ENCODE measurements at places on chromosomes 1 and 21.

DNA sequence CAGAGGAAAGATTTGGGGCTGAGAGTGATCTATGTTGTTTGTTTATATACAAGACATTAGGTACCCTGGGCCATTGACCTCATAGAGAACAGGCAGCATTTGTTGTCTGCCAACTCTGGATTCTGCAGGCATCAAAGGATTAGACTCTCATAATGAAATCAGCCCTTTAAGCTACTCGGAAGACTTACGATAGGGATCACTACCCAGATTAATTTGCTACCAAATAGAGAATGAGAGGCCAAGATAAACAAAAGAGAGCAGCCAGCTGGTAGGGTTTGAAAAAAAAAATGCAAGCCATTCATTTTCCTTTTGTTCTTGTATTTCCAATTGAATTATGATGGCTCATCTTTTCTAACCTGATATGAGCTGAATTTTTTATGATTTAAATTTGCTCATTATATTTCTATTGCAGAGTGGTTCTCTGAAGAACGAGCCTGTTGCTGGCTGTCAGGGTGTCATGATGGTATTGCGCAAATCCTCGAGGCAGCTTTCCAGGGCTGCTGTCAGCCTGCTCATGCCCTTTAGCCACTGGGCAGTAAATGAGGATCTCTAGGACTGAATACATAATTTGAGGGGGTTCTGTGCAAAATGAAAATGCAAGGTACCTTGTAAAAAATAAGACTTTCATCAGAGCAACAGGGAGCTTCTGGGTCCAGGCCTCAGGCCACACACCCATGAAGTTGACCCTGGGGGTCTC is 116.4 kb upstream of the KCNJ15 start:
- no peak for DNase-seq

GRCh38 chr1:161499099-161500039 is 5.9 kb upstream of the FCGR2A start:
- DNase-seq = no peak

- DNase-seq = peak; percentile 18
Measured at GRCh38 chr21:26715878-26716506, 129.2 kb downstream of the ADAMTS1 start.

DNA sequence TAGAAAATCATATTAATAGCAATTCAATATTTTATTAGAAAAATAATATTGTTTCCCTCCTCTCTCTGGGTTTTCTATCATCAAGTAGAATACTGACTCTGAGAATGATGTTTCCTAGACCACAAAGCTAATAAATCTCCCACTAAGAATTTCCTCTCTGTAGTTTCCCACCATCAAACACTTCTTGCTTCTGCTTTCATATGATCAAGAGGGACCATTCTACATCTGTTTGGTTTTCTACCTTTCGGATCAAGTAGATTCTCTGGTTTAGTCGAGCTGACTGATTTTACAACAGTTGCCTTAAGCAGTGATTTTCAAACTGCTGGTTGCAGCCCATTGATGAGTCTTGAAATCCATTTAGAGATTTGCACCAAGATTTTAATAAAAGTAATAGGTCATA is 240.2 kb upstream of the PTBP2 start:
- DNase-seq = no peak

DNA sequence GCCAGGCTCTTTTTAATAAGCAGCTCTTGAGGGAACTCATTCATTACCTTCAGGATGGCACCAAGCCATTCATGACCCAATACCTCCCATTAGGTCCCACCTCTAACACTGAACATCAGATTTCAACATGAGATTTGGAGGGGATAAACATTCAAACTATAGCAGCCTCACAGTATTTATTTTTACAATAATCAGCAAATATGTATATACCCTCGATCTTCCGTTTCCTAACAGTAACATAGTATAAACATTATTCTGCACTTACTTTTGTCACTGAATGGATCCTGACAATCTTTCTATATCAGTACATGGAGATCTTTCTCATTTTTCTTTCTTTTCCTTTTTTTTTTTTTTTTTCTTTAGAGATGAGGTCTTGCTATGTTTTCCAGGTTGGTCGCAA is 5.4 kb downstream of the CATSPER4 start:
- DNase-seq = no peak

DNA sequence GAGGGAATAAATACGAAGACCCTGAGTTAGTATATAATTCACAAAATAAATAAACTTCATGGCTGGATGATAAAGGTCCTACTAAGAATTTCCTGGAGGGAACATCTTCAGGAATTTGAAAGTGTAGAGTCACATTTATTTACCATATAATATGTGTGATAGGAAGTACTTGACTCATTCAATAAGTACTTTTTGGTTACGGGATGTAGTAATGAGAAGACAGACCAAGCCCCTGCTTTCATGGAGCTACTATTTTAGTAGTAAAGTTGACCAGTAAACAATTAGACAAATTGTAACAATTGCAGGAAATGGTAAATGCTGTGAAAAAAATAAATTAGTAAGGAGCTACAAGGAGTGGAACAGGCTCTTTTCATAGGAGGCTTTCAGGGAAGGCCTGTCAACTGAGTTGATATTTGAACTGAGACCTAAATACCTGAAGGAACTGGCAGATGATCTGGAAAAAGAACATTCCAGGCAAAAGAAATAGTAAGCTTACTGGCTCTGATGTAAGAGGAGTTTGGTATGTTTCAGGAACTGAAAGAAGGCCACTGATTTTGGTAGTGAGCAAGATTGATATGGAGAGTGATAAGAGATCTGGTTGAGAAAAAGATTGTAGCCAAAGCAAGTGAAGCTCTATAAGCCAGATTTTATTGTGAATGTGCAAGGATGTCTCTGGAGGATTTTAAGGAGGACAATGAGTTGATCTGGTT is 36.2 kb downstream of the CAMSAP2 start:
- DNase-seq = no peak

DNA sequence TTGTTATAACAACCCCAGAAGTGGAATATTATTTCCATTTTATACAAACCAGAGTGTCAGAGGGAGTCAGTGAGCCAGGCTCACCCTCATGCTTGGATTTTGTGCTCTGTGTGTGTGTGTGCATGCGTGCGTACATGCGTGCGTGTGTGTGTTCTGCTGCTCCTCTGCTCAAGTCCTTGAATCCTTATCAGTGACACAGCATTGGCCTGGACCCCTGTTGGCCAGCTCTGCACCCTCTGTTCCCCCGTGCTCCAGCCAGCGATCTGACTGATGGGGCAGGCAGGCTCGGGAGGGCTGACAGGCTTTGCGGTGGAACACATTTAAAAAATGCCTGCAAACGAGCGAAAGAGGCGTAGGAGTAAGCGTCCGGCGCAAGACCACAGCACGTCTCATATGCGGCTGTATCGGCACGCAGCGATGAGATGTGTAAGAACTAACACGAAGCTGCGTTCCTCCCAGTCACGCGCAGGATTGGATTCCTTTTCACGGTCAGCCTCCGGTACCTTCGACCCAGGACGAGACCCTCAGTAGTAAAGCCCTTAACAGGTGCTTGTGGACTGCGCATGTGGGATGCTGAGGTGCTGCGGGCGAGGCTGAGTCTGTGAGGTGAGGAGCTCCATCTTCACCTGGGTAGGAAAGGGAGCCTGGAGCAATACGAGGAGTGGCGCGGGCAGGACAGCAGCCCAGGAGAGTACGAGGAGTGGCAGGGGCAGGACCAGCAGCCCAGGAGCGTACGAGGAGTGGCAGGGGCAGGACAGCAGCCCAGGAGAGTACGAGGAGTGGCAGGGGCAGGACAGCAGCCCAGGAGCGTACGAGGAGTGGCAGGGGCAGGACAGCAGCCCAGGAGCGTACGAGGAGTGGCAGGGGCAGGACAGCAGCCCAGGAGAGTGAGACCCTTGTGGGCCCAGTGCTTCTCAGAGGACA is 130.9 kb downstream of the GALNT2 start:
- DNase-seq = no peak

GRCh38 chr21:24046829-24047443 is 1560.3 kb downstream of the MRPL39 start:
- DNase-seq = no peak

DNA sequence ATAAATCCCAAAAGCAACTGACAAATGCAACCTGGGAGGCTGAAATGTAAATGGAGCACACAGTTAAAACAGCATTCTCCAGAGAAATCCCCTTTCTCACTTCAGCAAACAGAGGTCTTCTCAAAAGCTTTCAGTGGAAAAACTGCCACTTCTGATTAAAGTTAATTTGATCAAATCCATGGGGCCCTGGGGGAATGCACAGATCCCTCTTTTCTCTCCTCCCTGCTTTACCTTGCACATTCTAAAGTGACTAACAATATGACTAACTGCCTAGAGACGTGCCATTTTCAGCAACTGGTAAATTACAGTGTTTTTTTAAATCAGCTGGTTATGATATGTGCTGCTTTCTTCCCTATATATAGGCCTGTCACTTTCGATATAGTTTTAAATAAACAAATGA is 142.5 kb downstream of the RERE start:
- no peak for DNase-seq

- DNase-seq = no peak
Measured at GRCh38 chr1:228276174-228276831, 68.5 kb downstream of the OBSCN start.

- DNase-seq = peak; percentile 36
Measured at GRCh38 chr1:154198756-154199562, 7.1 kb upstream of the TPM3 start.

- no peak for DNase-seq
Measured at GRCh38 chr1:215277532-215277931, 195.0 kb downstream of the KCNK2 start.

DNA sequence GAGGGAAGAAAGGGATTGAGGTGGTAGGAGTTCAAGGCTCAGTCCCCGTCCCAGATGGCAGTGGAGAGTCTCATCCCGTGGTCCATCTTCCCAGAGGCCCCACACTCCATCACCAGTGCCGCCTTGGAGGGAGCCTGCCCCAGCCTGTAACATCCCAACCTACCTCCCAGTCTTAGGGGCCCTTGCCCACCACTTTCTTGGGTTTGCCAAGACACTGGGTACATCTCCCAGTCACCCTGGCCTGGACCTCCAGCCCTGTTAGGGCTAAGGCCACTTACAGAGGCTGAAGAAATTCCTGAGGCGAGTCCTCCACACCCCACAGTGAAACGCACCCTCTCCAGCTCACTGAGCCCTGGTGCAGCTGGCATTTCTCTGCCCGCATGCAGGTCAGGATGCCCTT is 3.3 kb downstream of the TMEM200B start:
- DNase-seq = no peak

- no peak for DNase-seq
Measured at GRCh38 chr21:16085421-16085820, 355.6 kb downstream of the USP25 start.

- no peak for DNase-seq
Measured at GRCh38 chr1:212498283-212499040, 65.7 kb downstream of the NENF start.

DNA sequence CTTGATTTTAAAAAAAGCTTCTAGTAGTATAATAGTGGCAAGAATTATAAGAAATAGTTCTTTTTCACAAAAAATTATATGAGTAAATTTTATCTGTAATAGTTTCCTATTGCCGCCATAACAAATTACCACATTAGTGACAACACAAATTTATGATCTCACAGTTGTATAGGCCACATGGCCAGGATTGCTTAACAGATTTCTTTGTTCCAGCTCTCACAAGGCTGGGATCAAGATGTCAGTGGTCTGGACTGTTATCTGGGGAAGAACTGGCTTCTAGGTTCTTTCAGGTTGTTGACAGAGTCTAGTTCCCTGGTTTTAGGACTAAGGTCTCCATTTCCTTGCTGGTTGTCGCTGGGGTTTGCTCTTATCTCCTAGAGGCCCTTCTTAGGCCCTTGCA is 236.4 kb downstream of the USP25 start:
- no peak for DNase-seq

DNA sequence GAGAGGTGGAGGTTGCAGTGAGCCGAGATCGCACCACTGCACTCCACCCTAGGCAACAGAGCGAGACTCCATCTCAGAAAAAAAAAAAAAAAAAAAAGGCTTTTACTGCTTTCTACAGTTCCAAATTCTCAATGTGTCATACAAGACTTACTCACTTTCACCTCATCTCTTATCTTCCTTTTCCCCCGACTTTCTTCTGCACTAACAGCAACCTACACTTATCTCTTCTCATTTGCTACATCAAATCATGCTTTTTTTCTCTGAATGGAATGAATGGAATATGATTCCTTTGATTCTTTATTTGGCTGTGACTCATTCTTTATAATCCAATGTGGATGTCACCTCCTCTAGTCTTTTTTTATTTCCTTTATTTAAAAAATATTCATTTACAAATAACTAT is 168.4 kb upstream of the DMRTA2 start:
- no peak for DNase-seq

DNA sequence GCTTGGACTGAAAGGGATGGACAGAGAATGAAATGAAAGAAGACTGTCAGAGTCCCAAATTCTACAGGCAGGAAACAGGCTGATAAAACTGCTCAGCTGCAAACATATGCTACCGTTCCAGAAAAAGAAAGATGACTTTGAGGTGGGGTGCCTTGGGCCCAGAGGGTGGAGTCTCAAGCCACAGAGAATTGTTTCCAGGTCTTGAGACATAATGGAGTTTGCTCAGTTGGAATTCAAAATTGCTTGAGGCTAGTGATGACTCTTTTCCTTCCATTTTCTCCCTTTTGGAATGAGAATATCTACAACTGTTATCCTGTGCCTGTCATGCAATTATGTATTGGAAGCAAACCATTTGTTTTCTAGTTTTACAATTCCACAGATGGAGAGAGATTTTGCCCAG is 23.6 kb upstream of the PSEN2 start:
- no peak for DNase-seq

GRCh38 chr1:60896701-60897363 is 185.5 kb upstream of the NFIA start:
- no peak for DNase-seq

GRCh38 chr1:54001591-54001990 is 16.4 kb downstream of the LDLRAD1 start:
- DNase-seq = no peak

DNA sequence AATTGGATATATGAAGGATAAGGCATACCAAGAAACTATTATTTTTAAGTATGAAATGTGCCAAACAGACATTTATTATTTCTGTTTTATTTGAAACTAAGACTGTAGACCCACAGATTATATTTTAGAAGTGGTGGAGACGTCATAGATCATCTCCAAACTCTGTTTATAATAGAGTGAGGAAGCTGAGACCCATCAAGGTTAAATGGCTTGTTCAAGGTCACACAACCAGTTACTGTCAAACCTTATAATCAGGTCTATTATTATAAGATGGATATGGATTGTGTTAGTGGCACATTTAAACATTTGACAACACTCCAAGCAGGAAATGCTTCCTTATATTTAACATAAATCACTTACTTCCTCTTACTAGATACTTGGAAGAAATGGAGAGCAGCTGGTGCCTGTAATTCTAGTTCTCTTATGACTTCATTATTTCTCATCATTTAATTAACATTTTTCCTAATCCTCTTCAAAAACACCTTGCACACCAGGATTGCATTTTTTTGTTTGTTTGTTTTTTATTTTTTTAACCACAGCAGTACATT is 117.0 kb downstream of the NEK7 start:
- no peak for DNase-seq

- DNase-seq = no peak
Measured at GRCh38 chr1:7014640-7014930, 229.3 kb downstream of the CAMTA1 start.

DNA sequence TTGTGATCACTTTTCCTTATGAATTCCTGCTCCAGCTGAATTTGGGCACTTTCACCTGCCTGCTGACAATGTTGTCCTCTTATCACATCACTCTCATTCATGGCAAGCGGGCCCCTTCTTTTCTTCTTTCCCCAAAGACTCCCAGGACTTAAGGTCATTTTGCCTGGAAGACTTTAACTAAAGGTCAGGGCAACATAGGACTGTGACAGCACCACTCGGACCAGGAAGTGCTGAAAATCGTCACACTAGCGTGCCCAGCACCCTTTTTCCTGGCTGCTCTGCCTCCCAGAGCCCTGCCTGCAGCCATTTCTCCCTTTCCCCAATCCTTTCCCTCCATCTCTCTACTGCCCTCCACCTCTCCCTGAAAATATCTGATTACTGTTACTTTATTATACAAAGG is 35.4 kb downstream of the CD34 start:
- DNase-seq = no peak

Measured in activated CD4-positive, alpha-beta memory T cell treated with anti-CD3 and anti-CD28 coated beads, Interleukin-2, amount 10 ng/mL, durations not matched to agents 7 days and 5 days (primary cell).